ENCODE measurements at places on chromosomes 16 and 17.

DNA sequence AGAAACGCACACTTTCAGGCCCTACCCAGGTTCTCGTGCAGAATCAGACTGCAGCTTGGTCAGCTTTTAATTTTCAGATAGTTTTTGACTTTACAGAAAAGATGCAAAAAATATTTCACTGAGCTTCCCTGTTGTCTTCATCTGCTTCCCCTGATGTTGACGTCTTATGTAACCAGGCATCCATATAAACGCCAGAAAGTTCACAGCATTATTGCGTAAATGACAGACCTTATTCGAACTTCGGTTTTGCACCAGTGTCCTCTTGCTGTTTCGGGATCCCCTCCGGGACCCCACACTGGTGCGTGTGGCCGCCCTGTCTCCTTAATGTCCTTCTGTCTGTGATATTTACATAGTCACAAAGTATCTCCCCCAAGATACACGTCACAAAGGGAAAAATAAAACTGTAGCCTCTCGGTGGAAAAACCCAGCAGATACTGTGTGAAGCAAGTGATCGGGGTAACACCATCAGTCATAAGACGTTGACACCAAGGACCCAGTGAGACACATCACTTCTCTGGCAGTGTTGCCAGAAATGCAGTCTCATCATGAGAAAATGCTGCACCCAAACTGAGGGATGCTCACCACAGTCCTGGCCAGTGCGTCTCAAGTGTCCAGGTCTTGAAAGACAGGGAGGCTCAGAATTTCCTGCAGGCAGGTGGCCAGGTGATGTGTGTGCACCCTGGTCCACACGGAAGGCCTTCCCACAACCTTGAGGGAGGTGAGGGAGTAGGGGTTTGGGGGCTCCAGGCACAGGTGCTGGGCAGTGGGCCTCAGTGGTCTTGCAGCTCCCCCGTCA is 4.3 kb downstream of the BANP start:
- no peak for DNase-seq

GRCh38 chr16:67169642-67170167 is 633 bp upstream of the NOL3 start:
- no peak for DNase-seq

DNA sequence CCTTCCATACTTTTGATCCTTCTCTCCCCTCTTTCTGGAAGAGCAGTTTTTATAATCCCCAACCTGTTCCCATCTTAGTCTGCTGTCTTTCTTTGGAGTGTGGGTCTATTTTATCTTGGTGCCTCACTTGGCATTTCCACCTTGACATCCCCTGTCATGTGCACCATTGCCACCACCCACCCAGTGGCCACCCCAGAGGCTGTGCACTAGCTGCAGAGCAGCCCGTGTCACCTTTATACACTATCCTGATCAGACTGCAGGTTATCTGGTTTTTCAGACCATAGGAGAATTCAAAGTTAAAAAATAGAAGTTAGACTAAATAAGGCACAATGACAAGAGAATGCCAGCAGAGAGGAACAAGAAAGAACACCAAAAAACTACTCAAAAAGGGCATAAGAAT is 43.8 kb downstream of the TANGO6 start:
- DNase-seq = no peak

GRCh38 chr17:10803350-10803749 is 549 bp downstream of the TMEM238L start:
- no peak for DNase-seq
